ENCODE measurements at places on chromosomes 3 and 15.

GRCh38 chr3:9563851-9564250, 10.2 kb upstream of the LHFPL4 start:
- no peak for DNase-seq

GRCh38 chr15:62868507-62868906, 174.0 kb upstream of the TPM1 start:
- no peak for DNase-seq

DNA sequence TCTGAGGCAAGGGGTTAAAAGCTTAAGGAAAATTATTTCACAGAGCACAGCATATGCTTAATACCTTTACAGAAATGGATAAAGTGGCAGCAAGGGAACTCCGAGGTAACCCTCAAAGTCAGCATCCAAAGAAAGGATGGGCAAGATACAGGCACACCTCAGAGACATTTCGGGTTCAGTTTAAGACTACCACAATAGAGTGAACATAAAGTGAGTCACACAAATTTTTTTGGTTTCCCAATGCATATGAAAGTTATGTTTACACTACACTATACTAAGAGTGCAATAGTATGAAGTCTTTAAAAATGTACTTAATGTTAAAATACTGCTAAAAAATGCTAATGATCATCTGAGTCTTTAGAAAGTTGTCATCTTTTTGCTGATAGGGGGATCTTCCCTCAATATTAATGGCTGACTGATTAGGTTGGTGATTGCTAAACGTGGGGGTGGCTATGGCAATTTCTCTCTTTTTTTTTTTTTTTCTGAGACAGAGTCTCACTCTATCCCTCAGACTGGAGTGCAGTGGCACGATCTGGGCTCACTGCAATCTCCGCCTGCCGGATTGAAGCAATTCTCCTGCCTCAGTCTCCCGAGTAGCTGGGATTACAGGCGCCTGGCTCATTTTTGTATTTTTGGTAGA, 10.0 kb downstream of the UBR1 start:
- DNase-seq, result no peak

- no peak for DNase-seq
Observed at GRCh38 chr15:62561059-62561519, 396.0 kb upstream of the C2CD4B start.

DNA sequence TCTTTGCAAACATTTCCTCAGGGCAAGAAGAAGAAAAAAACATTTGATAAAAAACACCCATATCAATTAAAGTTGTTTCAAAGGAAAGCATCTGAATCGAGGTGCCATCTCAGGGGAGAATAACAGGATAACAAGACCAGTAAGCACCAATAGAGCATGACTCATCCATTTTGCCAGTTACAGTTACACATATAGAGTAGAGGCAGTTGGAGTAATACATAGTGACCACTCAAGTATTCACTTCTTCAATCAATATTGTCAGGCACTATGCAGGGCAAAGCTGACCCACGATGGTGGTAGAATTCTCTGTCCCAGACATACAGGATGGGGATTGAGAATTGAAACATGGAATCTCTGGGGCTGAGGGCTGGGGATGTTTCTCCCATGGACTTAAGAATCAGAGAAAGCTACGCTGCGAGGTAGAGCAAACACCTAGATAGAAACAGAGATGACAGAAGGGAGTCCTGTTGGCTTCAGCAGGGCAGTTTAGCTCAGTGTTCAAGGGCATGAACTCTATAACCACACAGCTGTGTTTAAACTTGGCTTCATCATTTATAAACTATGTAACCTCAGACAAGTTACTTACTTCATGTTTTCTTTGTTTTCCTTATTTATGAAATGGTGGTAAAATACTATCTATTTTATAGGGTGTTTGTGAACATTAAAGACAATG, 186.4 kb upstream of the NANOGP8 start:
- no peak for DNase-seq

GRCh38 chr3:156563900-156564682, 9.2 kb upstream of the SSR3 start:
- no peak for DNase-seq

DNA sequence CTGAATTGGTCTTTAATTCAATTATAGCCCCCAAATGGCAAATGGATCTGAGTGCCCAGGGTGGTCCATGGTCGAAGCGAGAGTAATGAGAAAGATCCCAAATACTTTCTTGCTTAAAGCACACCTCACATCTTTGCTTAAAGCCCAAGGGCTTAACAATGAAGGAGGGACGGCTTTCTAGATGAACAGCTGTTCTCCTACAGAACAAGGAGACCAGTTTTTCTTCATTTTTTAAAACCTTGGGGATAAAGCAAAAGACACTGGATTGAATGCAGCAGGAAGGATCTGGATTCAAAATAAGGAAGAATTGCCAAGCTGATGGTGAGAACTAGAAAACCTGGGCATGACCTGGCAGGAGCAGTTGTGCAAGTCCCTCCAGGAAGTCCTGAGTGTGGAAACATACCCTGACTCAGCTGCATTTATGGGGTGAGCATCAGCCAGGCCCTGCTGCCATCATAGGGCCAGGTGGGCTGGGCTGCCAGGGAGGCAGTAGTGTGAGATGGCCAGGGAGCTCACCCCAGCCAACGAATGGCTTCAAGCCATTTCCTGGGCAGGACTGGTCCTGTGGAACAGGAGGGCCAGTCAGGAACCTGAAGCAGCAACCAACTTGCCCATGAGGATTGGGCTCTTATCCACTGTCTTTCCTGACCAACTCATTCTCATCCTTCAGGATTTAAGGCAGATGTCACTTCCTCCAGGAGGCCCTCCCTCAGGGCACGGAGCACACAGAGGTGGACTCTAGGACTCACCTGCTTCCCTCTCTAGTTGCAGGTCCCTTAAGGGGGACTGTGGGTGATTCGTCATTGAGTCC, 18.4 kb upstream of the RHCG start:
- no peak for DNase-seq

DNA sequence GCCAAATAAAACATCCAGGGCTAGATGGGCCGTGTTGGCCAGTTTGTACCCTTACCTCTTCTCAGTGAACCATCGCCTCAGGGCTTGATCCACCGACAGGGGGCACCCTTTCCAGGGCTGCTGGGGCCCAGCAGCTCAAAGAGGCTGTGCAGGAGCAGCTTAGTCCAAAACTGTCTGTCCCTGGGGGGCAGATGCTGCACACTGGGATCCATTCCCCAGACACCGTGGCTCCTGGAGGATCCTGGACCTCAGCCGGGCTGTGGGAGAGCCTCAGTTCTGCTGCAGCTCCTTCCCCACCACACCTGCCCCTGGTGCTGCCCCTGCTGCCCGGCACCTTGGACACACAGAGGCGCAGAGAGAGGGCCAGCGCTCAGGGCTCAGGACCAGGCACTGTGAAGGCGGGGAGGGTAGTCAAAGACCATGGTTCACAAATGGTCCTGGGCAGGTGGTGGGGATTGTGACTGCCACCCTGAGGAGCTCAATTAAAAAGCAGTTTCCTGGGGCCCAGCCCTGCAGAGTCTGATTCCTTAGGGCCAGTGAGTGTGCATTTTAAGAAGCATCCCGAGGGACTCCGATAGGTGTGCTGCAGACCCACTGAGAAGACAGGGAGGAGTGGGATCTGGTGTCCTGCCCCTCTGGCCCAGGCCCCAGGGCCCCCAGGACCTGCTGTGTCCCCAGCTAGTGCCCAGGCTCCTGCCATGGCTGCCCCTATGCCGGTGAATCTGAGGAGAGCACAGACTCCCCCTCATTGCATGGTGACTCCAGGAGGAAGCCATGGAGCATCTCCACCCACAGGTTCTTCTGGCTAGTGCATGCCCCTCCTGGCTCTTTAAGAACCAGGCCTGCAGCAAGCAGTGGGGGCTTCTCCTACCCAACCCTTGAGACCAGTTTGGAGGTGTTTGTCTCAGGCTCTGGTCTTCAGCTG, 86.5 kb upstream of the PRR20G start:
- DNase-seq, result no peak

GRCh38 chr3:47017504-47018268, 38.2 kb downstream of the NBEAL2 start:
- DNase-seq, result no peak

DNA sequence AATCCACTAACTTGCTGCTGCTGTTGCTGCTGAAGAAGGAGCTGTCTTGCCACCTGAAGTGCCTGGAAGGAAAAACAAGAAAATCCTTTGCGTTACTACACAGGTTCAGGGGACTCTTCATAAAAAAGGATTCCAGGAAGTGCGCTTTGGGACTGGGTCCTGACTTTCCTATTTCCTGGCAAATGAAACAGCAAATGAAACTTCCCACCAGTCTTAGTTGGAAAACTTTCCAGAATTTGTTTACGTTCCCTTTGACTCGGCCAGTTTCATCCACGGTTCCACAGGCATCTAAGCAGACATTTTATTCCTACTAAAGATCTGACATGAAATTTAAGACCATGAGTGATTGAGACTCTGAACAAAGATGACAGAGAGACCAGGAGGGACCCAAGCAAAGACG, 471.0 kb downstream of the FOXP1 start:
- no peak for DNase-seq

DNA sequence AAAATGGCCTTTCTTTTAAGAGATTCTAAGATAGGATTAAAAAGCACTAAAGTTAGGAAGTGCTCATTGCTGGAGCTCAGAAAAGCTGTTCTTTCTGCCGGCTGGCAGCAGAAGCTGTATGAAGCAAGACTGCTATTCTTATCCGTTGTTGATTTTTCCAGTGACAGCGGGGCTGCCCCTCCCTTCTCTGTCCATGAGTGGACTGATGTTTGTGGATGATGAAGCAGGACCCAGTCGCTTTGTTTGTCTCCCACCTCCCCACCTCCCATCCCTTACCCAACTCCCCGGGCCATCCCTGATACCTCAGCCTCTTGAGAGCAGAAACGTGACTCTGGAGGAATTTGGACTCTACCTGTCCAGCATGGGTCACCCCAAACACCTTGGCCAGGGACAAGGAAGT, 10.3 kb upstream of the MUSTN1 start:
- no peak for DNase-seq

DNA sequence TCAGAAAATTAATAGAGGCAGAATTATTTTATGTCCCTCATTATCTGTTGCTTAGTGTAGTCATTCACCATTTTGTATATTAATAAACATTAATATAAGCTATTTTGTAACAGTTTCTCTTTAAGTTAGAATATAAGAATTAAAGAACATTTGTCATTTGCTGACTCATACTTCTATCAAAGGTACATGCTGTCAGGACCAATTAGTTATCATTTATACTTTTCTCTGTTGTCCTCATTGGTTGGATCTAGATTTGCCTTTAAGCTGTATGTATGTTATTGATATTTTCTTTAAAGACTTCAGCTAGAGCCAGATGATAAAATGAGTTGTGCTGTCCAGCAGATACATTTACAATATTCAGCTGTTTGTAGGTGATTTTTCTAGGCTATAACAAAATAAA, 168.4 kb upstream of the MLF1 start:
- DNase-seq, result no peak

Data from stimulated activated CD8-positive, alpha-beta memory T cell treated with anti-CD3 and anti-CD28 coated beads, Interleukin-7, amount 100 ng/mL, for 4 hours (primary cell).